Stimulated activated CD8-positive, alpha-beta memory T cell treated with anti-CD3 and anti-CD28 coated beads, Interleukin-15, amount 100 ng/mL, for 24 hours (primary cell): ENCODE measurements at places on chromosomes 5 and 9.

DNA sequence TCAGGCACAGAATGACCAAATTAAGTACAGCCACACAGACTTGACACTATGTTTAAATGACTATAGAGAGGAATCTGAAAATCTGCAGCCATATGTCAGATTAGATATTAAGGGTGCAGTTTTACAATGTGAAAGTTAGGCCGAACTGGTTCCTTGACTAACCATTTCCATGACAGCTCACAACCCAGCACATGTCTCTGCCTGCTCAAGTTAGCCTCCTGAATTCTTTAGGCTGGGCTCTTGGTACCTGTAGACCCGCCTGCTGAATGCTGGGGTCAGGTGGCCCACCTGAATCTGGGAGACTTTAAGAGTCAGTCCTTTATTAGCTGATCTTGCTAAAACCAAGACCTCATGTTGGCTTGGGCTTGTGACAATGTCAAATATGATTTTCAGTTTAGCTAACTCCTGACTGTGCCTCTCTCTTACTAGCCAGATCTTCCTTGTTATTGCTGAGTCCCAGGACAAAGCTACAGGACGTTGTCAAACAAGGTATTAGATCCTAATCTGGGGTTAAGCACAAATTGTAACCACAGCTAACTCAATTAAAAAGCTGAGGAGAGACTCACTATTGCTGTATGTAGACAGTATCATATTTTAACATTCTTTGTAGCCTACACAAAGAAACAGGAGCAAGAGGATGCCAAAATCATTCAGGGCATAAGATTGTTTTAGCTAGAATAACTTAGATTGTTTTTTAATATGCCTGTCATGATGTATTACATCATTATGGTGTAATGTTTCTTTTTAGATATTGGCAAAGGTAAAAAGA is 490.9 kb downstream of the SEMA5A start:
- DNase-seq = no peak

GRCh38 chr5:113902917-113903660 is 389.6 kb downstream of the YTHDC2 start:
- no peak for DNase-seq

GRCh38 chr5:52983731-52984636 is 5.2 kb upstream of the ITGA2 start:
- no peak for DNase-seq

GRCh38 chr5:6827526-6828219 is 114.4 kb downstream of the TENT4A start:
- DNase-seq = no peak

DNA sequence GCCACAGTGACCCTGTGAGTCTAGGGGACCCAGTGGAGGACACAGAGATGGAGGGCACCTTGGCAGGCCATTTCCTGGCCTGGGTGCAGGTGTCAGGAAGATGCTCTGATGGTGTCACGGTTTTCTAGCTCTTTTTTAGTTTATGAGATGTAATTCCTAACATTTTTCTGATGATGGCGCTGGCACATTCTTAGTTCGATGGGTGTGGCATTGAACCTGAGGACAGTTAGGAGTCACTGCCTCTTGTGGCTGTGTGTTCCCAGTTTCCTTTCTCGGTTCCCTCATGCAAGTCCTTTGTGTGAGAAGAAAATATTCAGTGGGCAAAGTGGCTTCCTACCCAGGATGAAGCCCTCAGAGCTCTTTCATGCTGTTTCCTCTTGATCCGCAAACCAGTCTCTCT is 129.4 kb upstream of the ICE1 start:
- no peak for DNase-seq

- no peak for DNase-seq
Measured at GRCh38 chr9:17011880-17012279, 123.0 kb upstream of the CNTLN start.

GRCh38 chr5:50653946-50654345 is 12.5 kb upstream of the PARP8 start:
- DNase-seq = no peak

DNA sequence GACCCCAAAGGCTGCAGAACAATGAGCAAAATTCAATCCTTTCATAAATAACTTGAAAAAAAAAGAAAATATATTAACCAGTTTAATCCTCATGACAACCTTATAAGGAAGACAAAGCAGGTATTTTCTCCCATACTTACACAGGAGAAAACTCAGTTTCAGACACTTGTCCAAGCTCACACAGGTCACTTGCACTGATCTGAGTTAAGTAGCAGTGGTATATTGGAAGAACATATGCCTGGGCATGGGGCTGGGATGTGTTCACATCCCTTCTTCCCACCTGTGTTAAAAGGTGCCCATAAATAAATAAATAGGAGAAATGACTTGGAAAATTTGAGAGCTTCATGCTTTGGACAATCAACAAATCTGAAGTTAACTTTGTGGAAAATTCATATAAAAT is 63.5 kb upstream of the SELENOP start:
- DNase-seq = no peak

DNA sequence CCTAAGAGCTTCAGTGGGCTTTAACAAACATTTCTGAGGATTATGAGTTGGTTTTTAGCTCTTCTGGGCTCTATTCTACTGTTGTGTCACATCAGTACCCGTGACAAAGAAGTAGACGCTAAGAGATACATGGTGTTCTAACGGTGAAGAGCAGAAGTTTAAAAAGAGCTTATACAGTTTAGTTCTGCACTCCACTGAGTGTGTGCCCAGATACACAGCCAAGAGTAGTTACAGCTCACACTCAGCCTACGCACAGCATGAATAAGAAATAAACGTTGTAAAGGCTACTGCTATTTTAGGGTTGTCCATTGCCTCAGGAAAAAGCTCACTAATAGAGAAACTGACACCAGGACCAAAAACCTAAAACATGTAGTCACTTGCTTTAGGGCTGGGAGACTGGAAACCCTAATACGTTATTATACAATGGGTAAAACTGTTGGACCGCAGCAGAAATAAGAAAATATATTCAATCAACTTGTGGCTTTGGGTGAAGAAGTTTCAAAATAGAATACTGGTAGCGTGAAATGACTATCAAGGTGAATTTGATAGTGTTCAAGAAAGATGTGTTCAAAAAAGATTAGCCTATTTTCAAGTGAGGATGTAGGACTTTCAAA is 34.7 kb downstream of the PSIP1 start:
- DNase-seq = no peak

- DNase-seq = no peak
Measured at GRCh38 chr5:80140496-80140895, 105.3 kb downstream of the THBS4 start.

DNA sequence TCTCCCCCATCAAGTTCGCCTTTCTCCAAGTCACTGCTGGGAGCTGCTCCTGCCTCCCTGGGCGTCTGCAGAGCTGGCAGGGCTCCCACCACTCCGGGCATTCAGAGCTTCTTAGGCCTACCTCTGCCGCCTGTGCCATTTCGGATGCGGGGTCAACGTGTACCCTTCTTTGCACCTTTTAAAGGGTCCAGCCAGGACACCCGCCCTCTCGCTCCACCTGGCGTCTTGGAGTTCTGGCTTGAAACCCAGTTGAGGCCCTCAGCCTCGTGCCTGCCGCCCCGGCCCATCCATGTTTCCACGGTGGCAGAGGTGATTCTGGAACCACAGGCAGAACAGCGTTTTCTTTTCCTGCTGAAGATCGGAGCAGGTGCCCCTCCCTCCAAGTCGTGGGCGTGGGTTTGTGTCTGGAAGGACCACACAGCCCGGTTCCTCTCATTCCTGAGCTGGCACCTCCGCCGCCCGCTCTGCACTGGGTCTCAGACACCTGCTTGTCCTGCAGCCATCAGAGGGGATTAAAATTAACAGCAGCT is 32.9 kb downstream of the NDUFS6 start:
- no peak for DNase-seq

DNA sequence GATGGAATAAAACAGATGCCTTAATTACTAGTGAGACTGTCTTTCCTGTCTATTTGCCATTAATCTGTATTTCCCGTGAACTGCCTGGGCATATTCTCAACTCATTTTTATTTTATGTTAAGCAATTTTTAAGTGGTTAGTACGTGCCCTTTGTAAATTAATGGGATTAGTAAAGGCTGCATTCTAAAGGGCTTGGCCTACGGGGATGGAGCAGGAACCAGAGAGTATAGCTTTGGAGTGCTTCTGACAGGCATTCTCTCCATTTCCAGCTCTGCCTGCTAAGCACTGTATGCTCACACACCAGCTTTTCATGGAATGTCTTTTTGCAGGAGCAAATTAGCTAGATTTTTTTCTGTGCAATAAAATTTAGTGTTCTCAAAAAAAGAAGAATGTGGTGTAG is 241.2 kb downstream of the MCTP1 start:
- DNase-seq = no peak

GRCh38 chr9:127053960-127054359 is 68.5 kb downstream of the ANGPTL2 start:
- DNase-seq = no peak

- no peak for DNase-seq
Measured at GRCh38 chr5:138230981-138231589, 18.0 kb upstream of the CDC23 start.

GRCh38 chr5:65481171-65481581 is 544 bp downstream of the ADAMTS6 start:
- DNase-seq = no peak

DNA sequence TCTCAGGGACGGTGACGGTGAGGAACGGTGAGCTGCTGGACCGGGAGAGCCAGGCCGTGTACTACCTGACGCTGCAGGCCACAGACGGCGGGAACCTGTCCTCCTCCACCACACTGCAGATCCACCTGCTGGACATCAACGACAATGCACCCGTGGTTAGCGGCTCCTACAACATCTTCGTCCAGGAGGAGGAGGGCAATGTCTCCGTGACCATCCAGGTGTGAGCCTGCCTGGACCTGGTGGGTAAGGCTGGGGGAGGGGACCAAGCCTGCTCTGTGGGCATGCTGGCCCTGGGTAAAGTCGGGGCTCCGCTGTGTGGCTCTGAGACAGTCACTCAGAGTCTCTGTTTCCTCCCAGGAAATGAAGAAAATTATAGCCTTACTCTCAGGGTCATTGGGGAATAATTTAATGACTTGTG is 29.3 kb downstream of the CDHR2 start:
- no peak for DNase-seq

DNA sequence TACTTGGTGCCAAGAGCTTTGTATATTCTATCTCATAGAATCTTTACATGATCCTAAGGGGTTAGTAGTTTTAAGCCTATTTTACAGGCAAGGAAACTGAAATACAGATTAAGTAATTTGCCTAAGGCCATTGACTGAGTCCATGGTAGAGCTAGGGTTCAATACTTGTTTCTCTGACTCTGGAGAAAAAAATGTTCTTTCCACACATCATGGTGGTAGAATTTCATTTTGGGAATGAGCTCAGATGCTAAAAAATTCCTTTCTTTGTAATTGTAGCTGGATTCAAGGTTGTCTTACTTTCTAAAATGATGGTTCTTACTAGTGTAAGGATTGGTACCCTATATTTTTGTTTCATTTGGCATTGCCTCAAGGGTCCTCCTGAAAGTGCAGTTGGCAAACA is 86.0 kb downstream of the ANKRD55 start:
- DNase-seq = no peak

DNA sequence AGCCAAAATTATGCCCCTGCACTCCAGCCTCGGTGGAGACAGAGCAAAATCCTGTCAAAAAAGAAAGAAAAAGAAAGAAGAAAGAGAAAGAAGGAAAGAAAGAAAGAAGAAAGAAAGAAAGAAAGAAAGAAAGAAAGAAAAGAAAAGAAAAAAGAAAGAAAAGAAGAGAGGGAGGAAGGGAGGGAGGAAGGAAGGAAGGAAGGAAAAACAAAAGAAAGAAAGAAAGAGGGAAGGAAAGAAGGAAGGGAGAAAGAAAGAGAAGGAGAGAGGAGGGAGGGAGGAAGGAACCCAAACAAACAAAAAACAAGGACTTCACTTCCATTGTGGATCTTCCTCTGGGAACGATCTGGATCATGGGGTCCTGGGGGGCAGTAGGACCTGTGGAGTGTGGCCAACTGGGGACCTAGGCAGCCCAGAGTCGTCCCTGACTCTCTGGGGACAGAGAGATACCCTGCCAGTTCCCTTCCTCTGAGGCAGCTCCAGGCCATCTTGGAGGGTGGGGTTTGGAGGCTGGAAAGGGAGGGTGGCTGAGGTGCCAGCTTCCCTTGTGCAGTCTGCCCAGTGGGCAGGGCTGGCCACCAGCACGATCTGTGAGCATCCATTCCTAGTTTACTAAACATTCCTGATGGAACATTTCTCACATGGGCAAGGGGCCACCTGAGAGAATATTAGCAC is 216.8 kb downstream of the PAX5 start:
- DNase-seq = no peak

DNA sequence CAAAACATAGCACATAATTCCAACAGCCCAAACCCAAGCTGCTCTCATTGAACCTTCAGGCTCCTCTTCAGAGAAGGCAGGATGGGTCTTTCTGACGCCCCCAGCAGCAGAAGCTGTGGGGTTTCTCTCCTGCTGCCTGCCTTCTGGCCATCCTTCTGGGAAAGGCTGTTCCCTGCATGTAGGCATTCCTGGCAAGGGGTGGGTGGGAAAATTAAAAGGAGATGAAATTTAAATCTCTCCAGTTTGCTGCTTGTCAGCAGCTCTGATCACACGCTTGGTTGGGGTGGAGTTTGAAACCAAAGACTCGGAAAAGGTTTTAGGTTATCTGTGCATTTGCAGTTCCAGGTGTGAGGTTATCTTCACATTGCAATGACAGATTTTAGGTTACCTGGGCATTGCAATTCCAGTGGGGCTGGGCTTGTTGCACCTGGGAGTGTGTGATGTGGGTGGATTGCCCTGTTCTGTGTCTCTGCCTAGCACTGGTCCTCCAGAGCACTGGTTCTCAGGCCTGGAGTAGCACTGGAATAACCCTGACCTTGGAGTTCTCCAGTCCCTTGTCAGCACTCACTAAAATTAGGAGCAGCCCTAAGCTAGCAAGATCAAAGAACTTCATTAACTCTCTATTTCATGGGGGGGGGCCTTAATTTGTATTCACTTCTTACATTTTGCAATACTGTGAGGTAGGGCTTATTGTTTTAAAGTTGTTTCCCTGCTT is 109.7 kb downstream of the PDZD2 start:
- DNase-seq = no peak

- DNase-seq = no peak
Measured at GRCh38 chr5:14810282-14810681, 61.3 kb downstream of the ANKH start.

GRCh38 chr9:90311811-90312210 is 330.8 kb downstream of the DIRAS2 start:
- no peak for DNase-seq

GRCh38 chr5:135372654-135373381 is 26.2 kb downstream of the MACROH2A1 start:
- no peak for DNase-seq

DNA sequence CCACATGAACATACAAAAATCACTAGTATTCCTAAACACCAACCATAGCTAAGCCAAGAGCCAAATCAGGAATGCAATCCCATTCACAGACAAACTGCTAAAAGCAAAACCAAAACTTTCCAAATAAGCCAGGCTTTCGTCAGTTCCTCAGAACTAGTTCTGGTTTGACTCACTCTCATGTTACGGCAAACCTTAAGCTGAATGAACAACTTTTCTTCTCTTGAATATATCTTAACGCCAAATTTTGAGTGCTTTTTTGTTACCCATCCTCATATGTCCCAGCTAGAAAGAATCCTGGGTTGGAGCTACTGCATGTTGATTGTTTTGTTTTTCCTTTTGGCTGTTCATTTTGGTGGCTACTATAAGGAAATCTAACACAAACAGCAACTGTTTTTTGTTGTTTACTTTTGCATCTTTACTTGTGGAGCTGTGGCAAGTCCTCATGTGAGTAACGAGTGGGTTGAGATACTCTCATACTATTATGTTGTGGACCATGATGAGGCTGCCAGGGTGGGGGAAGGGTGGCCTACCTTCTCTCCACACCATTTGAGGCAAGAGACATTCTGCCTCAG is at the start of gene PDCD1LG2:
TSS of gene PDCD1LG2 (plus strand) at position 172 of the 572 bp plus-strand sequence. CDS start 12,016 bp downstream, outside the sequence.
- DNase-seq = no peak
